Caki2 (cell line): ENCODE measurements at places on chromosomes 11 and 22. TPM values are rescaled to one million over a fixed set of nuclear protein-coding genes. Genes with fewer than 3 reads are reported as not detected.

FAM181B gene
- total RNA-seq = 1.8 and 5.0 TPM in 2 replicates

ANKRD13D gene
- total RNA-seq = 11.7 and 22.5 TPM in 2 replicates

TRPM5 gene
- total RNA-seq = not detected in 2 replicates

GLYAT gene
- not detected in 2 replicates for total RNA-seq

ARVCF gene
- 3.6 and 15.2 TPM in 2 replicates for total RNA-seq

LRP4 gene
- 8.7 and 15.2 TPM in 2 replicates for total RNA-seq

C11orf91 gene
- total RNA-seq = not detected in 2 replicates

OSBP2 gene
- 1.1 and 2.1 TPM in 2 replicates for total RNA-seq

BAIAP2L2 gene
- 4.0 and 8.1 TPM in 2 replicates for total RNA-seq

RDX gene
- total RNA-seq = 29.9 and 40.8 TPM in 2 replicates

NPTXR gene
- 6.2 and 6.7 TPM in 2 replicates for total RNA-seq

KRTAP5-11 gene
- not detected in 2 replicates for total RNA-seq

THY1 gene
- total RNA-seq = 0.10 TPM in 1 of 2 replicates, not detected in the other

PRMT3 gene
- 14.7 and 15.5 TPM in 2 replicates for total RNA-seq

C11orf87 gene
- not detected in 2 replicates for total RNA-seq

PIWIL4 gene
- total RNA-seq = 0.20 and 0.95 TPM in 2 replicates
